ENCODE measurements at places on chromosomes 2 and 18.
A peak's percentile ranks its signal among the peaks of the same experiment; 100 is the strongest.

- DNase-seq, result no peak
Observed at GRCh38 chr2:131038258-131039100, 54.8 kb downstream of the FAM168B start.

- no peak for DNase-seq
Observed at GRCh38 chr2:80007777-80008503, 296.6 kb downstream of the LRRTM1 start.

DNA sequence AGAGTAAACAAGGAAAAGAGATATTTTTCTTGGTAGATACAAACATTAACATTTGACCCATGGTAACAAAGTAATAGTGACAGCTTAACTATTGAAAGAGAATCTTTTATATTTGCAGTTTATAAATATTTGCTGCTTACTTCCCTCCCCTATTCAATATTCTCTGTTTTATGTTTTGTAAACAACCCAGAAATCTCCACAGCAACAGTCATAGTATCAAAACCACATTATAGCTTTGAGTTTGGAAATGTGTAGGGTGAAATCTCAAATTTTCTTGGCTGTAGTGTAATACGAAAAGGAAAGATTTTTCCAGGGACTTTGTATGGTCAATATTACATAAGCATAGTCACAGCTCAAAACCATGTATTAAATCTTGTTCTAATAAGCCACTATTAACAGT lies 511.2 kb downstream of the METTL4 start:
- no peak for DNase-seq

DNA sequence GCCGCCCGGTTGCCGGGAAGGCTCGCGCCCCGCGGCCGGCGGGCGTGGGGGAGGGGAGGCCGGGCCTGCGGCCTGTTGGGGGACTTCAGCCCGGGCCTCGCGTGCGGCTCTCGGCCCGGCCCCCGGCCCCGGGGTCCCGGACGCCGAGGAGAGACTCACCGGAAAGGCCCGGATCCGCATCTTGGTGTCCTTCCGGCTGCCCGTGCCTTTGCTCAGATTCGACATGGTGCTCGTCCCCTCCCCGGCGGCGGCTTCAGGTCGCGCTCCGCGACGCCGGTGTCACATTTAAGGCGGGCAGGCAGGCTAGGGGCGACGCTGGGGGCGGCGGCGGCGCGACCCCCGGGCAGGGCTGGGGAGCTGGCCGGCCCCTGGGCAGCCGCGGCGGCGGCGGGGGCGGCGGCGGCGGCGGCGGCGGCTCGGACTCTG lies 365 bp downstream of the CUL3 start:
- DNase-seq, result peak; percentile 54

GRCh38 chr2:3959372-3959771 lies 256.0 kb downstream of the DCDC2C start:
- no peak for DNase-seq

DNA sequence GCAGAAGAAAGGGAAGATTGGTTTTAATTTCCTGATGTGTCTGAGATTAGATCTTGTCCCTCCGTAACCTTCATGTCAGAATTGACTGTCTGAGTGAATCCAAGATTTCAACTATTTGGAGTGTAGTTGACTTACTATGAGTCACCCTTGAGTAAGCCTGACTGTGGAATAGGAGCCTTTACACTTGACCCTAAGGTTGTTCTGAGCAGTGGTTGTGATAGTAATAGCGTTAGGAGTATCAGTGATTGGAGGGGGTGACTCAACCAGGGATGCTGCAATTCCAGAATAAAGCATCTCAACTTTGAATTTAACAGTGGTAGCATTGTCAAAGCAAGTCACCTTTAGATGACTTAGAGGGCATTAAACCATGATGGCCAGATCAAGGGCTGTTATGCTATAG lies 979.5 kb upstream of the FAM98A start:
- DNase-seq, result no peak

- DNase-seq, result no peak
Observed at GRCh38 chr2:199446996-199447576, 10.7 kb downstream of the SATB2 start.

DNA sequence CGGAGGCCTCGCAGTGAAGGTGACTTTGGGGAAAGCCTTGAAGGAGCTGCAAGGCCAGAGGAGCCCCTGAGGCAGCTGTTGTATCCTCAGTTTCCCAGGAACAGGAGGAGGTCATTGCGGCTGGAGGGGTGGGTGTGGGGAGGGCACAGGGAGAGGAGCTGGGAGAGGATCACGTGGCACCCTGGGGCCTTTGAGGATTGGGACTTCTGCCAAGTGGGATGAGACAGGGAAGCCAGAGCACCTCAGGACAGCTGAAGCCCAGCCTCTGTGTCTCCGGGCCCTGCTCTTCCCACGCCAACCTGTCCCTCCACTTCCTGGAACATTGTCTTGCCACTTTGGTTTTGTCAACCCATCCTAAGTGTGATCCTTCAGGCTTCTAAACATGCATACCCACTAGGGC lies 19.4 kb upstream of the RRM2 start:
- no peak for DNase-seq

DNA sequence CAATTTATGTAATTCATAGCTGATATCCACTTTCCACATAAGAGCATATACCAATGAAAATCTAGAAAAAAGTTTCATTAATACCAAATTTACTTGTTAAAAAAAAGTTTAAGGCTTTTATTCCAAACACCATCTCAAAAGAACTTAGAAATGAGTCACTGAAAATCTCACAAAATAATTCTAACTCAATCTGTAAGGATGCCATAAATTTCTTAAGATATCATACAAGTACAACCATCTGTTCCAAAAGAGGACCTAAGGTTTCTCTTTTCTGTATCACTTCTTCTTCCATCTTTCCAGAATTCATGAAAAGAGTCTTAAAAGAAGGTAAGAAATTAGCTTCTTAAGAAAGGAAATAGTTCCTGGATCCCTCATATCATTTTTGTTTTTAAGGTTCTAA lies 60.4 kb downstream of the TRIP12 start:
- no peak for DNase-seq
